ENCODE measurements at places on chromosomes 2 and 18.

DNA sequence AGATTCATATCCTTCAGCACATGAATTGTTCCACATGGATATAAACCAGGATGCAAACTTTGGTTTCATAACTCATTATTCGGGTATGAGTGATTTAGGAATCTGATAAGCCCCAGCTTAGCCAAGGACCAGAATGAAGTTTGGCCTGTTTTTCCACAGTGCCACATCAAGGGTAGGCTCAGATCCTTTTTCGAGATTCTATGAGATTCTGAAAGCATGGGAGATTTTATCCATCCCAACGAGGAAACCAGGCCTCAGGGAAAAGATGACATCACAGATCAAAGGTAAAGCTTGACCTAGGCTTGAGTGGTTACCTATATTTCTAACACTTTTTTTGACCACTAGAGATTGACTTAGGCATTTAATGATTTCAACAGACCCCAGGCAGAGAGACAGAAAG is 590.8 kb upstream of the PKDCC start:
- DNase-seq, result no peak

DNA sequence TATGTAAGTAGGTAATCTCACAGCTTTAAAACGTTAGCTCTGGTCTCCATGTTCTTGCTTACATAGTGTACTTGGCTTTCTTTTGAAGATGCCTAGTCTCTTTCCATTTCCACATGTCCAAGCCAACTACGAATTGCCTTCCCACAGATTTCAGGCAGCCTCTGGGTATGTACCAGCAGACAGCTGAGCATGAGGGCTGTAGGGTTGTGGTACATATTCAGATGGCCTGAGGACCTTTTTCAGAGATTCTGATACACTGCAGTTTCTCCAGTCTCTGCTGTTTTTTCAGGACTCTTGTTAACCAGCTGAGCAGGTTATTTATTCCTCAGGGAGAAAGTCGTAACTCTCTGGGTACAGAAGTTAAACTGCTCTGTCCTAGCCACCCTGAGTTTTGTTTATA is 3.1 kb upstream of the KCNJ13 start:
- DNase-seq, result no peak

- no peak for DNase-seq
Measured at GRCh38 chr2:228581731-228582130, 400.2 kb upstream of the SPHKAP start.

DNA sequence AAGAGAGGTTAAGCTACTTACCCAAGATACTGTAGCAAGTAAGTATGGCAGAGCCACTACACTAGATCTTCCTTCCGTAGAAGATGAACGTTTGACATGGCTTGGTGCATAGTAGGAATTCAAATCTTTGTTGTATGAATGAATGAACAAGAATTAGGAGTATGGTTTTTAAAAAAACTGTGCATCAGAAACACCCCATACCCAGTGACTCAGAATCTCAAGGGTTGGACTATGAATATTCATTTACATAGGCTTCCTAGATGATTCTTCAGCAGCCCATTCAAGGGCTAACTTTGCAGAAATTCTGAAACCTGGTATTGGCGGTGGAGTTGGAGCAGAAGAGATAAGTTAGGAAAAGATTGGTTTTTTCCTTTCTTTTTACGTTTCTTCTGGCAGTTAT is 5.4 kb downstream of the ACTR3 start:
- no peak for DNase-seq

DNA sequence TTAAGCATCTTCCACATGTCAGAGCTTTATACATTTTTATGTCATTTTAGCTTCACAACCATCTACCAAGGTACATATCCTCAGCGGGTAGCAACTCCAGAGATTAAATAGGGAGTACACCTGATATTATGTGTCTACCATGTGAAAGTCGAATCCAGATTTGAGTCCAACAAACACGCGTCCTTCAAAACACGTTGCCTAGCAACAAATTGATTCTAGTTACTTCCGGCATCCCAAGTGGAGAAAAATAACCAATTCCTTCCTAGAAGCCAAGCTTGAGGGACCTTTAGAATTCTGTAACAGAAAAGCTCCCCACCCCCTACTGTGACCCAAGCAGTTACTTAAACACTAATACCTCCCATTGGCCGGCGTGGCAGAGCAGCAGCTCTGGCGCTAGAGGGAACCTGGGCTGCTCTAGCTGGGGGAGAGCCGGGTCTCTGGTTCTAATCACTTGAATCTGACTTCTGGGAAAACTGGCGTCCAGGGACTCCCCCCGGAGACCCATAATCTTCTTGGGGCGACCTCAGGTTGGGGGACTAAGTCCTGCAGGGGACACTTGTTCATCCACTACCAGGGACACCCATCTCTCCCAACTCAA is at the start of gene ERICH2:
TSS of gene ERICH2 (plus strand) at position 371 of the 598 bp plus-strand sequence. CDS start 304 bp downstream, outside the sequence.
- DNase-seq, result peak; percentile 28

DNA sequence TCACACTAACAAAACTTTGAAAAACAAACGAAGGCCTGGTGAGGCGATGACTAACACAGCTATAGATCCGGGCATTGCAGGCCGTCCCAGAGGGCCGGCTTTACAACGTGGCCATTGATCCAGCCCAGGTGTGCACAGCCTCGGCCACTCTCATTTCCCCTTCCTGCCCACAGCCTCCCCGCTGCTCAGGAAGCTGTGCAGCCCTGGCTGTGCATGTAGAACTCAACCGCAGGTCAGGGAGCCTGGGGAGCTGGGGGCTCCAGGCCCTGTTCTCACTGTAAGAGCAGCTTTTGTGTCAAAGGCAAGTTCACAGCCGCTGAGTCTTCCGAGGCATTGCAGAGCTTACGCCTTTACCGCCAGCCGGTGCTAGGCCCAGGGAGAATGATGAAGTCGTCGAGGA is 87.2 kb downstream of the LONRF2 start:
- no peak for DNase-seq

GRCh38 chr2:41718705-41719104 is 329.1 kb upstream of the PKDCC start:
- DNase-seq, result no peak

Measured in T-helper 2 cell treated with Interferon-gamma antibody and Interleukin-4, amounts not matched to agents 5 μg/mL and 100 μg/mL, for 36 hours (primary cell).